ENCODE measurements at places on chromosomes 5 and 9.

DNA sequence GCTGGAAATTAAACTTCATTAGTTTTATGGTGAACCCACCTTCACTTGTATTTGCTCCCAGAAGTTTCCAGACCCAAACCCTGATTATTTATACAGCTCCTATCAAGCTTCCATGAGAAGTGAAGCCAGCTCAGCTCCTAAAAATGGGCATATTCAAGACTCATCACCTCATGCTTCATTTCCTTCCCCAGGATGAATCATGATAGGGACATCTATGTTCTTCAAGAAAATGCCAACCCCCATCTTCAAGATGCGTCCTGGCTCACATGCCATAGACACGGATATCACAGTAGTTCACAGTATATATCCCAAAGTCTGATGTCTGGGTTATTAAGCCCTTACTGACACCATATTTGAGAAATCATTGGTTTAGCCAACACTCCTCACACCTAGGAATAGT lies 217.6 kb downstream of the NPR3 start:
- DNase-seq: no peak

GRCh38 chr5:73591698-73592501 lies 26.4 kb downstream of the UTP15 start:
- DNase-seq: no peak

DNA sequence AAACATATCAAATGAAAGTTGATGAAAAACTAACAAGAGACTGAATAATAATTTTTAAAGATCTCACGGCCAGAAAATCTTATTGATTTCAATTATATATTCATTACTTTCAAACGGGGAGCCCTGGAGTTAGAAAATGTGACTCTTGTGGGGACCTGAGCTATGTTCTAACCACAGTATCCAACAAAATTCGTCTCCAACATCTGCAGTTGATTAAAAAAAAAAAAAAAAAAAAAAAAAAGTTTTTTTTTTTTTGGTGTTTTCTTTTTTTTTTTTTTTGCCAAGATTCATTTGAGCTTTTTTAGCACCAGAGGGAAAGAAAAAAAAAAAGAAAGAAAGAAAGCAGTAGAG lies 144.3 kb upstream of the PIK3R1 start:
- no peak for DNase-seq

GRCh38 chr9:130381660-130382059 lies 63.1 kb upstream of the ASS1 start:
- no peak for DNase-seq

- DNase-seq: peak; percentile 1
These were observed 816 bp downstream of the RBM18 start for GRCh38 chr9:122263699-122264349.

DNA sequence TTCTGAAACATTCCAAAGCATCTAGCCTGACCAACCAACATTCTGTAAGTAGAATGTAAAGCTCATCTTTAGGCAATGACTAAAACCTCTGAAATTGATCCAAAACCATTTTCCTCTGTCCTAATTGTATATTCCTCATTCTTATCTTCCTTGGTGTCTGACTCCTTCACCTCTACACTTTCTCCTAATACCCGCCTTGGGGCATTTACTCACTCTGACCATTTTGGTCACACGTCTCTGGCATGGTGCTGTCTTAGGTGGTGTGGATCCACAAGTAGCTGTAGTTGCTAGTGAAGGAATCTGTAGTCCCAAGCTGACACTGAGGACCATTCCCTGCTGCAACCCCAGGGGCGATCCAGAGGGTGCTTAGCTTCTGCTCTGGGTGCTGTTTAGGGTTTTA lies 40.8 kb upstream of the LMNB1 start:
- DNase-seq: no peak

GRCh38 chr5:135140446-135141204 lies 106.6 kb upstream of the PITX1 start:
- no peak for DNase-seq

DNA sequence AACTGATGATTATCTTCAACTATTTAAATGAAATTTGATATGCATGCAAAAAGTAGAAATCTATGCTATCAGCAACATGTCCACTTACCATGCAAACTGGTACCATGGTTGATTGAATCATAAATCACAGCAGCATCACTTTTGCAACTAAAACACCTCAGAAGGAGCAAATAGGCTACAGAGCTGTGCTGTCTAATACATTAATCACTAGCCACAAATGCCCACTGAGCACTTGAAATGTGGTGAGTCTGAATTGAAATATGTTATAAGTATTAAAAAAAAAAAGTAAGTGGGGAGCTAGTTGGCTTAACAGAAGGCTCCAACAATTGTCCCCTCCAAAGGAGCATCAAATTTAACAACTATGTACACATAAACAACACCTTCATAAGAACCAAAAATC lies 112.5 kb downstream of the FAM114A2 start:
- no peak for DNase-seq

DNA sequence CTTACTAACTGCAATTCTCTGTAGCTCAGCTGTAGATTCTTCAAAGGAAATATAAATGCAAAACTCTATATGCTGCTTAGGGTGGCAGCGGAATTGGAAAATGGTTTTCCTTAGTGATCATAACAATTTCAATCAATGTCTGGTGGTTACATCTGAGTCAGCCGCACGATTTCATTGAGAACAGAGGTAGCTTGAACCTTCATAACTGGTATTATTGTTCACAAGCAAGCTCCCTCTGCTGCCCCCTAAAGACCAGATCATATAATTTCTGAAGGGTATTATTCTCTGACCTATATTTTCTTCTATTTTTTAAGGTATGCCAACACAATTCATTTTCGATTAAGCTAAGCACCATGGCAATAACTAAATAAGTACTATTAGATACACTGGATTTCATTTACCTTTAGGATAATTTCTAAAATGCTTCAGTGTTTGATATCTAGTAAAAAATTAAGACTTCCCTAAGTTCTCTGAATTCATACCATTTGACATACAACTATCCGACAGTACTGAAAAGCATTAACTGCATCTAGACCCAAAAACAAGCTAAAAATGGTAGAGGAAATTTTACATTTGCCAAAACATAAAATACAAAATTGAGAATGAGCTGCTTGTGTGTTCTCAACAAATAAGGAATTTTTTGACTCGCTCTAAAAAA lies 181.1 kb upstream of the SPEF2 start:
- DNase-seq: no peak

DNA sequence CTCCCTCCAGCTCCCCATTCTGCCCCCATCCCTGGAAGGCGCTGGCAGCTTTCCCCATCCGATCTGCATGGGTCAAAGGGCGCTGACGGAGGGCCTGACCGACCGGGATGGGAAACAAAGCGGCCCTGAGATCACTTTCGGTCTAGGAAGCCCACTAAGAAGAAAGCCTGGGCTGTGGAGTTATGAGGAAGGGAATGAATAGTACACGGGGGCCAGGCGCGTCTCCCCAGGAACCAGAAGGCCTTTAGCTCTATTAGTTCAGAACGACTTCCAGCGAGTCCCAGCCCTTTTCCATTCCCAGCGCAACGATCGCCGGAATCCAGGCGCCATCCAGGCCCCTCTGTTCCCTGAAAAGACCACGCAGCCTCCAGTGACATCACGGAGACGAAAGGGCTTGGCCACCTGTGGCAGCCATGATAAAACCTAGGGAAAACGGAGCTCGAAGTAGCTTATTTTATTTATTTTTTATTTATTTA lies 70.1 kb upstream of the CCDC180 start:
- DNase-seq: no peak

DNA sequence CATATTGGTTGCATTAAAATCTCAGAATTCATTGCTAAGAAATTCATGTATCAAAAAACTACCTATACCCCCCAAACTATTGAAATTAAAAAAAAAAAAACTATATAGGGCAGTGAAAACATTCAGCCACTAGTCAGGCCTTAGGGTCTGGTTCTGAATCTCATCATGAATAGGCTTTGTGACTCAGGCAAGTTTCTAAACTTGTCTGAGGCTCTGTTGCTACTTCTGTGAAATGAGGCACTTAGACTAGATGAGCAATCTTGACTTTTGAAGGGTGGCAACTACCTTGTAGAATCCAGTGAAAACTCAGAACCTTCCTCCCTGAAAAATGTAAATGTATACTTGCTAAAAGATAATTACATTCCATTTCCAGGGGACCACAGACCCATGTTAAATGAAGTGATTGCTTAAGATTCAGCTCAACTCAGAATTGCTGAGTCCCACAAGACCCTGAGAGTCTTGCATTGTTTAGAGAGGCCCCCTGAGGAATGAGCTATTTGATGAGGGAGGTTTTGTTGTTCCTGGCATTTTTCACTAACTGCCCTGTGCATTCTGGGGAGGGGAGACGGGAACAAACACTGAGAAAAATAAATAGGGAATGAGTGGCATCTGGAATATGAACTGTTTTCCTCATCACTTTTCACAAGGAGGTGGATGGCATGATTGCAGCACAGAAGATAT lies 29.5 kb downstream of the RAI14 start:
- DNase-seq: no peak

DNA sequence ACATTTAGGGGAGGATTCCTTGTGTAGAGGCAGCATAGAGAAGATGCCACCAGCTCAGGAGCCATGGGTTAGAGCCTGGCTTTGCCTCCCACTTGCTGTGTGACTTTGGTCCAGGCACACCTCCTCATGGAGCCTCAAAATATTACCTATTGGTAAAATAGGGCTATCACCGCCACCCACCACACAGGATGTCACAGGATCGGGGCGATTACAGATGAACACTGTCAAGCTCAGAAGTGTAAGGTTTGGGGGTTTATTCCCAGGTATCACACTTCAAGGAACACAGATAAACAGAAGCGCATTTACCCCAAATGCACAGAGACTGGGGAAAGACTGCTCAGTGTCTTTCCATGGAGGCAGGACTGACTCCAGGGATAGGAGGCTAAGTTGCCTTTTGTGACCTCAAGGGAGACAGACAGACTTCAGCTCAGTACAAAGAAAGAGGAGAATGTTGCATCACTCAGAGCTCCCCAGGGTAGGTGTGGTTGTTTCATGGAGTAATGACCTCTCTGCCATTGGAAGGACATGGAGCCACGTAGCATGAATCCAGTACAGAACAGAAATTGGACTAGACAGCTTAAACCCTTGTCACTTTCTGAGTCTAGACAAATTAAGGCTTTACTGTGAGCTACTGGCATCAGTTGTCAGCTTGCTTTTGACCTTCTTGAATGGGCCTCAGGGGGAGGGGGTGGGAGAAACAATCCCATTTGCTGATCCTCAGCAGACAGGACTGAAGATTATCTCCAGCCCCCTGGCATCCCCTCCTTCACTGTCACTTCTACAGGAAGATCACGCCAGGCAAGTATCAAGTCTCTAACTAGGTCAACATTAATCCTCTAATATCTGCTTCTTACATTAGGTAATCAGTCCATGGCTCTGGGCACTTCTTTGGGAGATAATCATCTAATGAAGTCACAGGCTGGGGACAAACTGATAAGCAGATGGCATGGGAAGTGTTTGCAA lies 6.5 kb downstream of the TRAF1 start:
- no peak for DNase-seq

DNA sequence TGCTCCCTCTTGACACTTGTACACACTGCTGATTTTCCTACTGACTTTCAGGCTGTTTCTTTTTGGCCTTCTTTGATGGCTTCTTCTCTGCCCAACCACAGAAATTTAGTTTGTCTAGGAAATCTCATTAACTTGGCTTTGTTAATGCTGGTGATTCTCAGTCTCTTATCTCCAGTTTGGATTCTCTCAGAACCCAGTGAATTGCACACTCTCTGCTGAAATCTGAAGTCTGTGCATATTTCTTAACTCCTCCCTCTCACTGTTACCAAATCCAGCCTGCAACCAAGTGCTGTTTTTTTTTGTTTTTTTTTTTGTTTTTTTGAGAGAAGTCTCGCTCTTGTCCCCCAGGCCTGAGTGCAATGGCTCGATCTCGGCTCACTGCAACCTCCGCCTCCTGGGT lies 117.2 kb downstream of the CDC42SE2 start:
- no peak for DNase-seq

GRCh38 chr5:64397552-64397951 lies 108.3 kb upstream of the RGS7BP start:
- no peak for DNase-seq

- no peak for DNase-seq
These were observed 5.2 kb downstream of the HSPA5 start for GRCh38 chr9:125235804-125236519.

DNA sequence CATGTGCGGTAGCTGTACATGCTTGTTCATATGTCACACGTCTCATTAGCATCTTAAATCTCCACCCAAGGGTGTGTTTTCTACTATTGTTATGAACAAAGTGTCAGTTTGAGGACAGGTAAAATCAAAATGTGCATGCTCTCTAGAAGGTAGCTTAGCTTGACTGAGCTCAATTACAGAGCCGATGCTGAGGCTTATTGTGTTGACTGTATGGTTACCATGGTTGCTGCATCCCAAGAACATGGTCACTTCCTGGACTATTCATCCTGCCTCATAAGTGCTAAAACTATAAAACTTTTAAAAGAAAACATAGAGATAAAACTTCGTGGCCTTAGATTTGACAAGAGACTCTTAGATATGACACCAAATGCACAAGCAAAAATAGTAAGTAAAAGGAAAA lies 426.1 kb upstream of the CTNND2 start:
- no peak for DNase-seq

DNA sequence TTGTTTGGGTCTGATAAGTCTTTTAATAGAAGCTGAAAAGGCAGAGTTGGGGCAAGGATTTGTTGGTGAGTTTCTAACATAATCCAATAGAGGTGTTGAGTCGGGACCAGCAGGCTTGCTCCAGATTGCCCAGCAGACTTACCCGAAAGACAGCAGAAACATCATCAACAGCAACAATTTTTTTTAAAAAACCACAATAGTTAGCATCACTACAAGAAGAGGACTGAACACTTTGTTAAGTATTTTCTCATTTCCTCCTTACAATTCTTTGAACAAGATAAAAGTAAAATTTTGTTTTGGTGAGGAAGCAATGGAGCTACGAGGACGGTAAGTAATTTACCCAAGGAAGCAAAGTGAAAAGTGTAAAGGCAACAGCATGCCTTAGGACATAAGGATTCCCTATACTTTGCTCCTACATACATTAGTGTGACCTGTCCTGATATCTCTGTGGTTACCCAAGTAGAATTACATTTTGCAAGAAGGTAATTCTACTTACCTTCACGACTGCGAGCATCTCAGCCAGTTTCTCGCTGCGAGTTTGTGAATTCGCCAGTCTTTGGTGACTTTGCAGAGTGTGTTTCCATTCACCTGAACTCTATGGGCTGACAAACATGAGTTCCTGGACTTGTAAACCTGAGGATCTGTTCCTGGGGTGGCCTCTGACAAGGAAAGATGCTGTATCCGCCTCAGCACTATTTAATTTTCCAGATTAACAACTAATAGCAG lies 13.2 kb downstream of the ITK start:
- DNase-seq: peak; percentile 35

DNA sequence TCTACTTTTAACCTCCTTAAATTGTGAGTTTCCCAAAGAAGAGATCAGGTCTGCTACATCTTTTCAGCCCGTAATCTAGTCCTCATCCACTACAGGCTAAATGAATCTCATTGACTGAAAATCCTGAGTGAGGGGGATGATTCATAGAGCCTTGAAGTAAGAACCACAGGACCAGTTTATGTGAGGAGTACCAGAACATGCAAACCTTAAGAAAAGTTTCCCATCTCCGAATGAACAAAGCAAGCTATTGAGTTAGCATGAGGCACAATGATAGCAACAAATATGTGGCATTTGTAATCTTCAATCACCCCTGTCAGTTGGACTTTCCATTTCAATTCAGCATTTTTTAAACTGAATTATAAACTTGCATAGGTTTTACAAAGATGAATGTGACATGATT lies 197.0 kb downstream of the ALDH1A1 start:
- DNase-seq: no peak

Data from effector memory CD8-positive, alpha-beta T cell (primary cell).